ENCODE measurements at places on chromosomes 11 and 22.

DNA sequence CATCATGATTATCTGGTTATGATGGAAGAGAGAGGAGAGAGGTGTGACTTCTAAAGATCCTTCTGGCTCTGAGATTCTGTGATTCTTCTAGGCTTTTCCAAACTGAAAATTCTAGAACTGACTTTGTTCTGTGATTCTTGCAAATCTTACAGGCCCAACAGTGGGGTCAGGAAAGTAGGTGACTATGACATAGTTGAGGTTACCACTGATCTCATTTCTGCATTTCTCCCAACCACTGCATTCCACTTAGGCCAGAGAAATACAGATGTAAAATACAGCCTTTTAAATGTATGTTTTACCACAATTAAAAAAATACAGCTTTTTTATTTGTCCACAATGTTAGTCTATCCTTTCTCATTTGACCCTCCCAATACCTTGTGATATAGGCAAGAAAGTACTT is 83.7 kb downstream of the STIM1 start:
- no peak for DNase-seq

GRCh38 chr11:111659201-111660115 is 57.2 kb downstream of the SIK2 start:
- no peak for DNase-seq

DNA sequence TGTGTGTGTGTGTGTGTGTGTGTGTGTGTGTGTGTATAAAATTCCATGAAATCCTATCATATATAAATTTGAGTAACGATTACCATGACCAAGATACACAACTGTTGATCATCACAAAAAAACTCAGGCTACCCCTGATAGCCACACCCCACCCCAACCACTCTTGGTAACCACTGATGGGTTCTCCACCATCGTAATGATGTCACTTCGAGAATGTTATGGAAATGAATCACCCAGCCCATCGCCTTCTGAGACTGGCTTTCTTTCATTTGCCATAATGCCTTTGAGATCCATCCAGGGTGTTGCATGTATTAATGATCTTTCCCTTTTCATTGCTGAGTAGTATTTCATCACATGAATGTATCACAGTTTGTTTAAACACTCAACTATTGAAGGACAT is 496.0 kb downstream of the MIAT start:
- no peak for DNase-seq

- no peak for DNase-seq
Measured at GRCh38 chr11:22832315-22833015, 2.9 kb upstream of the SVIP start.
